ENCODE measurements at places on chromosomes 5 and 9. TPM values are rescaled to one million over a fixed set of nuclear protein-coding genes. Genes with fewer than 3 reads are reported as not detected.

GRCh38 chr9:129629251-129629820 is 3.4 kb downstream of the NTMT1 start:
- H3K4me3 ChIP-seq = no peak overlapping the region
- peaks cover 81% of the 10 kb centered on the region for H3K4me1 ChIP-seq
- H3K27me3 ChIP-seq = no peaks in the 10 kb centered on the region
- peaks cover 21% of the 10 kb centered on the region for H3K36me3 ChIP-seq
- no peak overlapping the region for H3K27ac ChIP-seq
- DNase-seq = no peak

GRCh38 chr5:56262279-56262678 is 29.1 kb upstream of the ANKRD55 start:
- no peaks in the 10 kb centered on the region for H3K4me1 ChIP-seq
- no peaks in the 10 kb centered on the region for H3K36me3 ChIP-seq
- no peak overlapping the region for H3K27ac ChIP-seq
- H3K27me3 ChIP-seq = peaks cover 5% of the 10 kb centered on the region
- DNase-seq = no peak

GRCh38 chr9:1416261-1416660 is 366.1 kb downstream of the DMRT2 start:
- H3K27me3 ChIP-seq = no peaks in the 10 kb centered on the region
- no peaks in the 10 kb centered on the region for H3K4me1 ChIP-seq
- H3K4me3 ChIP-seq = no peak overlapping the region
- H3K27ac ChIP-seq = no peak overlapping the region

GRCh38 chr5:96522635-96523355 is 89.7 kb upstream of the PCSK1 start:
- H3K4me3 ChIP-seq = no peak overlapping the region
- H3K4me1 ChIP-seq = no peaks in the 10 kb centered on the region
- no peaks in the 10 kb centered on the region for H3K27me3 ChIP-seq
- H3K27ac ChIP-seq = no peak overlapping the region

DNA sequence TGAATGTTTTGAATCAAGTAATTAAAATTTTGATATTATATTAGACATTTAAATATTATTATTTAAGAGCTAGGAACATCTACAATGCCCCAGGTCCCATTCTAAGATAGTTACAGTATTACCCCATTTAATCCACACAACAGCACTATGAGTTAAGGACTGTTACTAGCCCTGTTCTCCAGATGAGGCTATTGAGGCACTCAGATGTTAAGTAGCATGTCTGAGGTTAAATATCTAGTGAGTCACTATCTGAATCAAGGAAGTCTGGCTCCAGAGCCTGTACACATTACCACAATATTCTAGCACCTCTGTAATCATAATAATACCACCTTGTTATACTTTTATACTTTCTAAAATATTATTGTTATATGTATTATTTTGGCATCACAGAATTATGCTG is 304.6 kb downstream of the PDE4D start:
- no peak overlapping the region for H3K4me3 ChIP-seq
- no peak overlapping the region for H3K27ac ChIP-seq
- no peak for DNase-seq
- peaks cover 13% of the 10 kb centered on the region for H3K4me1 ChIP-seq
- no peaks in the 10 kb centered on the region for H3K27me3 ChIP-seq

DNA sequence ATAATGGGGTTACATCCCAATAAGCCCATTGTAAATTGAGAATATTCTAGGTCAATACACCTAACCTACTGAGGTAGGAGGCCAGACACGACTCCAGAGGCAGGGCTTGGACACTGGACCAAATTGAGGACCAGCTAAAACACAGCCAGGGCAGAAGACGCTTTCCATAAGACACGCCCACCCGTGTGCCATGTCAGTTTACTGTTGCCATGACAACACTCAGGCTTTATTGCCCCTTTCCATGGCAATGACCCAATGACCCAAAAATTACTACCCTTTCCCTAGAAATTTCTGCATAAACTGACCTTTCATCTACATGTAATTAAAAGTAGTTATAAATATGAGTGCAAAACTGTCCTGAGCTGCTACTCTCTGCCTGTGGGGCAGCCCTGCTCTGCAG is 31.5 kb downstream of the SLC22A4 start:
- H3K36me3 ChIP-seq = peaks cover 26% of the 10 kb centered on the region
- DNase-seq = no peak
- H3K27ac ChIP-seq = no peak overlapping the region
- peaks cover 10% of the 10 kb centered on the region for H3K4me1 ChIP-seq
- no peaks in the 10 kb centered on the region for H3K27me3 ChIP-seq
- H3K4me3 ChIP-seq = no peak overlapping the region

GRCh38 chr5:78985725-78986223 is 664 bp upstream of the ARSB start:
- peaks cover 25% of the 10 kb centered on the region for H3K4me1 ChIP-seq
- H3K36me3 ChIP-seq = no peaks in the 10 kb centered on the region
- no peaks in the 10 kb centered on the region for H3K27me3 ChIP-seq
- DNase-seq = no peak
- H3K4me3 ChIP-seq = peak overlapping the region; percentile 82

DNA sequence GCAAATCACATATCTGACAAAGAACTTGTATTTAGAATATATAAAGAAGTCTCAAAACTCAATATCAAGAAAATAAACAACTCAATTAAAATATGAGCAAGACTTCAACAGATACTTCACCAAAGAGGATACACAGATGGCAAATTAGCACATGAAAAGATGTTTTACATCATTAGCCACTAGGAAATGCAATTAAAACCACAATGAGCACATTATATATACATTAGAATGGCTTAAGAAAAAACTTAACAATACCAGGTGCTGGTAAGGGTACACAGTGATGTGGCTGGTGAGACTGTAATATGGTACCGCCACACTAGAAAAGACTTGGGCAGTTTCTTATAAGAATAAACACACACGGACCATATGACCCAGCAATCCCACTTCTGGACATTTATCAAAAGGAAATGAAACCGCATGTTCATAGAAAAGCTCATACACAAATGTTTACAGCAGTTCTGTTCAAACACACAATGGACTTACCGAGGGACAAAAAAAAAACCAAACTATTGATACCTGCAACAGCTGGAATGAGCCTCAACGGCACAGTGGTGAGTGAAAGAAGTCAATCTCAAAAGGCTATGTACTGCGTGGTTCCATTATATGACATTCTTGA is 27.6 kb downstream of the SEMA4D start:
- H3K27me3 ChIP-seq = no peaks in the 10 kb centered on the region
- H3K4me1 ChIP-seq = no peaks in the 10 kb centered on the region
- H3K36me3 ChIP-seq = no peaks in the 10 kb centered on the region
- no peak for DNase-seq
- no peak overlapping the region for H3K27ac ChIP-seq

DNA sequence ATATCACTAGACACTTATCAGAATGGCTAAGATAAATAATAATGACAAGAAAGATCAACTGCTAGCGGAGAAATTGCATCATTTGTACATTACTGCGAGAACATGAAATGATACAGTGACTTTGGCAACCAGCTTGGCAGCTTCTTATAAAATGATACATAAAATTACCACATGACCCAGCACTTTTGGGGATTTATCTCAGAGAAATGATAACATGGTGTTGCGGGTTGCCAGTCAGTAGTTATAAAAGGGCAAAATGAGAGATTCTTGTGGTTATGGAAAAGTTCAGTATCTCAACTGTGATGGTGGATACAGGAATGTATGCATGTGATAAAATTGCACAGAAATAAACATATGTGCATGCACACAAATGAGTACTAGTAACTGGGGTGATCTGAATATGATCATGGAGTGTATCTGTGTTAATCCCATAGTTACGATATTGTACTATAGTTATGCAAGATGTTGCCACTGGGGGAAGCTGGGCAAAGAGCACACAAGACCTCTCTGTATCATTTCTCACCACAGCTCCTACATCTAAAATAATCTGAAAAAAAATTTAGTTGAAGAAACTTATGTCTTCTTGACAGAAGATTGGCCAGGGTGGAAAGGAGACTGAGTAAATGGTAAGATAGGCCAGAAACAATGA is 128.9 kb downstream of the NXNL2 start:
- H3K4me1 ChIP-seq = peaks cover 1% of the 10 kb centered on the region
- no peaks in the 10 kb centered on the region for H3K36me3 ChIP-seq
- DNase-seq = no peak
- H3K27ac ChIP-seq = no peak overlapping the region

DNA sequence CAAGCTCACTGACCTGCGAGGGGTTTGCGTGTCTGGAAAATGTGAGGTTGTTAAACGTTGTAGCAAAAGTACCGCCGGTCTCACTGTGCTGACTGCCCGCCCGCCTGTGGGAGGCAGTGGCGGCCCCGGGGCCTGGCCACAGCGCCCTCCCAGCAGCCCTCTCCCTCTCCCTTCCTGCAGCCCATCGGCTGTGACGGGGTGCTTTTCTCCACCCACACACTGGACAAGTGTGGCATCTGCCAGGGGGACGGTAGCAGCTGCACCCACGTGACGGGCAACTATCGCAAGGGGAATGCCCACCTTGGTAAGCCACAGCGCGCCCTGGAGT is 6.2 kb downstream of the ADAMTSL2 start:
- peaks cover 71% of the 10 kb centered on the region for H3K4me1 ChIP-seq
- H3K36me3 ChIP-seq = no peaks in the 10 kb centered on the region
- H3K4me3 ChIP-seq = no peak overlapping the region
- H3K27ac ChIP-seq = peak overlapping the region; percentile 85
- no peaks in the 10 kb centered on the region for H3K27me3 ChIP-seq

DNA sequence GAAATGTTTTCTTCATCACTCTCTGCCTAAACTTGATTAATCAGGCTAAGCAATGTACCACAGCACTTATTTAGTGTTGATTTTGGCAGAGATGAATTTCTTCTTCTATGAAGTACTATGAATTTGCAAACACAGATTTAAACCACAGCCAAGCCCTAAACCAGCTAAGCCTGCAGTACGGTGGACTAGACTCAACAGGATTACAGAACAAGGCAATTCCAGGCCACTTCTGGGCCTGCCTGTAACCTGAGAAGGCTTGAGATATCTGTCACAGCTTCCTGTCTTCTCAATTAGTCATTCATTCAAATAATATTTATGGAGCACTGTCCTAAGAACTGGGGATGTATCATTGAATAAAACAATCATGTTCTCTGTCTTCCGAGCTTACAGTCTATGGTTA is 32.4 kb upstream of the CAST start:
- no peak overlapping the region for H3K4me3 ChIP-seq
- H3K4me1 ChIP-seq = peaks cover 12% of the 10 kb centered on the region
- no peak for DNase-seq
- no peak overlapping the region for H3K27ac ChIP-seq
- H3K36me3 ChIP-seq = no peaks in the 10 kb centered on the region

DNA sequence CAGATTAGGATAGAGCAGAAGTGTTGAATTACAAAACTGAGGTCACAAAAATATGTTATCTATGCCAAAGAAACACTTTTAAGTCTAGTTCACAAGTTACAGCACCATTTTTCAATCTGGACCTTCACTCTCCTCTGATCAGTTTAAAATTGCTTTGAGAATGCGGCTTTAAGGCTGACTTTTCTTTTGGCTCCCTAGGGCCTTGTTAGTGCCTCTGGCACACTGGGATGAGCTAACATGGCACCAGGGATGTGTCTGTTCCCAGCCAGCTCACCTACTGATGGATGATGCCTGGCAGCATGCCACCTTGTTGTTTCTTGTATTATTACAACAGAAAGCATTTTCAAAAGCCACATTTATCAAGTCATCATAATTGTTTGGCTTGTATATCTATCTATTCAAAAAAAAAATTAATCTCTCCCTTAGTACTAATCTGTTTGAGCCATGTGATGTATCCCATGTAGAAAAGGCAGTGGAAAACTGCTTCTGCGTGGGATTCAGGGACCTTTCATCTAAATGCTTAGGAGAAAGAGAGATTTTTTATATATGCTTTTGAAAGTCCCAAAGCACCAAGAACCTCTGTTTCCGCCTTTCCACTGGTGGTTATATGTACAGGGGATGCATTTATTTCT is 46.6 kb downstream of the ADAMTSL1 start:
- no peak for DNase-seq
- H3K27me3 ChIP-seq = no peaks in the 10 kb centered on the region
- H3K27ac ChIP-seq = no peak overlapping the region
- no peaks in the 10 kb centered on the region for H3K4me1 ChIP-seq
- H3K36me3 ChIP-seq = no peaks in the 10 kb centered on the region

Gene BSPRY
- total RNA-seq = 0.25 TPM

Gene IFNA13
- total RNA-seq = not detected

Gene SLC23A1
- not detected for total RNA-seq

Gene AJM1
- 7.7 TPM for total RNA-seq

Measured in left ventricle myocardium inferior (tissue), 1 donor.